Lower lobe of right lung (tissue), 2 donors: ENCODE measurements at places on chromosomes 2 and 18. TPM values are rescaled to one million over a fixed set of nuclear protein-coding genes. Genes with fewer than 3 reads are reported as not detected.

- no peak for DNase-seq
- no peak overlapping the region for H3K27ac ChIP-seq
- H3K4me3 ChIP-seq: peak overlapping the region; percentile 59
- H3K36me3 ChIP-seq: no peaks in the 10 kb centered on the region
Measured at GRCh38 chr2:222318712-222319585, 20.2 kb upstream of the PAX3 start.

DNA sequence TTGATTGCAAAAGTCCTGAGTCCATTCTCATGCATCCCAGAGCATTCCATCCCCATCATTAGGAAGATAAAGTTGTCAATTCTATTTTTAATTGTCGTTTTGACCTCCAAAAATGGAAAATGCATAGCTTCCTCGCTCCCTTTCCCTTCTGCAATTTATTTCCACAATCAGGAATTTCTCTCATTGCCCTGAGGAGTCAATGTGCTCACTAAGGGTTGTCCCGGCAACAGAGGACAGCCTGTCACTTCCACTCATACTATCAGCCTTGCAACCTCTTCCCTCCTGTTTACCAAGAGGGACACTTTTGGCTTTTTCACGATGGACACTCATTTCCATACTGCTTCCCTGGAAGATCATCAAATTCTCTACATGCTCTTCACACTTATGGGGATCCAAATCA, 164.8 kb downstream of the MYO5B start:
- no peak overlapping the region for H3K27ac ChIP-seq
- H3K27me3 ChIP-seq: no peaks in the 10 kb centered on the region
- no peak overlapping the region for H3K4me3 ChIP-seq
- H3K36me3 ChIP-seq: no peaks in the 10 kb centered on the region
- DNase-seq: no peak

GRCh38 chr2:158142568-158143332, 41.1 kb downstream of the UPP2 start:
- no peaks in the 10 kb centered on the region for H3K27me3 ChIP-seq

CROCC2 gene
- 3.4 TPM for total RNA-seq

GALR1 gene
- total RNA-seq: not detected

DNA sequence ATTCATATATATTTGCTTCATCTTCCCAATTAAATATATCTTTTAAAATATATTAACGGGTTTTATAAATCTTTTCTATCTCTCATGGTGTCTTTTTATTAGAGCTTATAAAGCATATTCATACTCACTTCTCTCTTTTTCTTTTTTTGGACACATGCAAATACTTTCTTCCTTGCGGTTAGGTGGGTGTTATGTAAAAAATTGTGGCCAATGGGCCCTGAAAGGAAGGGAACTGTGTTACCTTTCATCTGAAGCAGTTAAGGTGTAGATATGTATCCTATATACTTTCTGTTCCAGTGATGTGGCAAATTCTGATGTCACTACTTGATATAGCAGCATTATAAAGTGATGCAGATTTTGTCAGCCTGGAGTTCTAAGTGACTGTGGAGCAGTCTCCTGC, 714.5 kb downstream of the PLCL1 start:
- H3K27me3 ChIP-seq: no peaks in the 10 kb centered on the region
- H3K36me3 ChIP-seq: no peaks in the 10 kb centered on the region
- H3K4me3 ChIP-seq: no peak overlapping the region
- DNase-seq: no peak

- H3K36me3 ChIP-seq: no peaks in the 10 kb centered on the region
- no peaks in the 10 kb centered on the region for H3K27me3 ChIP-seq
- DNase-seq: no peak
Measured at GRCh38 chr2:120321721-120322284, 24.1 kb upstream of the INHBB start.

GRCh38 chr2:70655786-70656185, 102.2 kb upstream of the TGFA start:
- H3K4me1 ChIP-seq: no peaks in the 10 kb centered on the region
- H3K36me3 ChIP-seq: no peaks in the 10 kb centered on the region
- H3K4me3 ChIP-seq: no peak overlapping the region

- H3K4me1 ChIP-seq: peaks cover 10% of the 10 kb centered on the region
- H3K27me3 ChIP-seq: no peaks in the 10 kb centered on the region
- H3K27ac ChIP-seq: no peak overlapping the region
- peak; percentile 53 for DNase-seq
- H3K36me3 ChIP-seq: no peaks in the 10 kb centered on the region
- H3K4me3 ChIP-seq: no peak overlapping the region
Measured at GRCh38 chr2:235263205-235264120, 230.4 kb upstream of the AGAP1 start.

DNA sequence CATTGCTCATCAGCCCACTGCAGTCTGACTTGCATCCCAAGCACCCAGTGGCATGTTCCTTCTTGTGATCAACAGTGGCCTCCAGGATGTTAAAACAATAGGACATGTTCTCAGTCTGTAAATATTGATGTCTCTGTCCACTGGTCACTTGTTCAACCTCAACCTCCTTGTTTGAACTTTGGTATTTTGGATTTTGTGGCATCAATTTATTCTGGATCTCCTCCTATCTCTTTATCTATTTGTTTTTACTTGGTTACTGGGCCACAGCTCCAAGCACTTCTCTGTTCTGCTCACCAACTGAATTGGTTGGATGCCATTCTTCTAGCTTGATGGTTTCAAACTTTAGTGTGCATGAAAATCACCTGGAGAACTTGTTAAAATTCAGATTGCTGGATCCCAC, 1414.8 kb upstream of the CELF4 start:
- H3K36me3 ChIP-seq: no peaks in the 10 kb centered on the region
- no peak for DNase-seq
- no peak overlapping the region for H3K4me3 ChIP-seq
- no peaks in the 10 kb centered on the region for H3K4me1 ChIP-seq
- H3K27ac ChIP-seq: no peak overlapping the region

DNA sequence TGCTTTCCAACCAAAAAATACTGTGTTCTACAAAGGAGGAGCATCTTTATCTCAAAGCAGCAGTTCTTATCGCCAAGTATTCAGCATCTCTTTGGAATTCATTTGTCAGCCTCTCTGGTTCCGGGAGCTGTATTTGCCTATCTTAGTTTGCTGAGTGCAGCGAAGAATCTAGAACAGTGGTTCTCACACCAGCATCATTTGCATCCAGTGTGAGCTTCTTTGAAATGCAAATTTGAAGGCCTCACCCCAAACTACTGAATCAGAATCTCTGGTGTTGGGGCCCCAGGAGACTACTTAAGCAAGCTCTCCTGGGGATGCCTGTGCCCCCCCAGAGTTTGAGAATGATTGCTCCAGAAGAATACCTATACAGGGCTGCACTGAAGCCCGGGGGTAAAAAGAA, 1.5 kb upstream of the PTPN2 start:
- no peak for DNase-seq
- H3K27ac ChIP-seq: no peak overlapping the region
- H3K4me3 ChIP-seq: no peak overlapping the region

DNA sequence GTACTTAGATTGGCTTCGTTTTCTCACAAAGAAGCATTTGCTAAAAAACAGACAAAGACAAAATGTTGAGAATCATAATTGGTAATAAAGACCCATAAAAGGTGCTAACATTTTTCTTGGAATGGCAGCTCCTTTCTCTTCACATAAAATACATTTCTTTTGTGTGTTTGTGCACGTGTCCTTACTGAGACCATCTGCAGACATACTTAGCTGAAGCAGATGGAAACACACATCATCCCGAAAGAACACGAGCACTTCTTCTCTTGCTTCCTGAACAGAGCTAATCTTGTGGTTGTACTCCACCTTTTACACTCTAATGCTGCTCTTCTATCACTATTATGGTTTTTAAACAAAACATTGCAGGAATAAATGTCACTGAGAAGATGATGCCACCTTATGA, 142.5 kb downstream of the SPHKAP start:
- H3K36me3 ChIP-seq: no peaks in the 10 kb centered on the region
- H3K27ac ChIP-seq: no peak overlapping the region
- H3K4me3 ChIP-seq: no peak overlapping the region
- no peak for DNase-seq
- no peaks in the 10 kb centered on the region for H3K4me1 ChIP-seq
- no peaks in the 10 kb centered on the region for H3K27me3 ChIP-seq
